ENCODE measurements at places on chromosomes 11 and 22.

- no peak for DNase-seq
These were observed 76.7 kb downstream of the BMAL1 start for GRCh38 chr11:13354335-13354734.

GRCh38 chr22:18154821-18155390 lies 4.9 kb downstream of the USP18 start:
- DNase-seq = no peak

DNA sequence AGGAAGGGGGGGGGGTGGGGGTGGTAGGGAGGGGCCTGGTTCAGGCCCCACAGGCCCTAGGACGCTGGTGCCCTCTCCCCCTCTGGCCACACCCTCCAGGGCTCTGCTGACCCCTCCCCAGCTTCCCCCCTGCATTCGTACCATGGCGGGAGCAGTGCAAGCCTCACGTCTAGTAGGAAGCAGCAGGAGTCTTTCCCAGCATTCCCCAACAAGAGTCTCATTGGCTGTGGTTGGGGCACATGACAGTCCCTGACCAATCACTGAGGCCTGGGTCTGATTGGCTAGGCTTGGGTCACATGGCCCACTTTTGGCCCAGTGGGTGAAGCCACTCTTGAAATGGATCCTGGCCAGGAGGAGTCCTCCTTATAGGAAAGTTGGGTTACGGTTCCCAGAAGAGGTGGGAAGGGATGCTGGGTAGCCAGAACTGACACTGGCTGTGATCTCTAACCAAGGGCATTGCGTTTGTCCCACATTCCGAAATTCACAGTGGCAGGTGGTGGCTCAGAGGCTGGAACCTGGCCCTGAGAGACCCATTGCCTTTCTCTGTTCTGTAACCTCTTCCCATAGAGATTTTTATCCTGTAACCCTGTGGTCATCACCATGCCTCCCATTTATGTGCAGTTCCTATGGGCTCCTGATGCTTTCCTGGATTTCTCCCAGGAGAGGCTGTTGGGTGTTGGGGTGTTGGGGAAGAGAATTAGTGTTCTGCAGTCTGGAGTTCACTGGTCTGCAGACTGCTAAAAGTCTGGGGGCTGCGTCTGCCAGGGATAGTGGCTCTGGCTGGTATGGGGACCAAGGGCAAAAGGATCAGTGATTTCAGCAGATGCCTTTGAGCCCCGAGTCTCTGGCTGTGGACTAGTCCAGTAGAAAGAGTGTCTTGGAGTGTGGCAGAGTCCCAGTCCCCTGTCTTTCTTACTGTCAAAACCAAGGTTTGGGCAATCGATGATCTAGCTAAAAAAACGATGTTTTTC lies 58.9 kb upstream of the MYEOV start:
- DNase-seq = no peak

DNA sequence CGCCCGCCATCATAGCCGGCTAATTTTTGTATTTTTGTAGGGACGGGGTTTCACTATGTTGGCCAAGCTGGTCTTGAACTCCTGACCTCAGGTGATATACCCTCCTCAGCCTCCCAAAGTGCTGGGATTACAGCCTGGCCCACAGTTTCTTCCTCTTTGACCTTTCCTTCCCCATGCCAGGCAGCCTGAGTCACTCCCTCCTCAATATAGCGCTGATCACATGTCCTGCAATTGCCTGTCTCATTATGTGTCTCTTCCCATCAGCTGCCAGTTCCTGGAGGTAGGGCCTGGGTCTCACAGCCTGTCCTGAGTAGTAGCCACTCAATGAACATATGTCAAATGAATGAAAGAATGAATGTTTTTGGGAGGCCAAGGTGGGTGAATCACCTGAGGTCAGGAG lies 43.0 kb upstream of the CCDC134 start:
- DNase-seq = no peak

- no peak for DNase-seq
These were observed 592 bp upstream of the CTSC start for GRCh38 chr11:88337987-88338668.

DNA sequence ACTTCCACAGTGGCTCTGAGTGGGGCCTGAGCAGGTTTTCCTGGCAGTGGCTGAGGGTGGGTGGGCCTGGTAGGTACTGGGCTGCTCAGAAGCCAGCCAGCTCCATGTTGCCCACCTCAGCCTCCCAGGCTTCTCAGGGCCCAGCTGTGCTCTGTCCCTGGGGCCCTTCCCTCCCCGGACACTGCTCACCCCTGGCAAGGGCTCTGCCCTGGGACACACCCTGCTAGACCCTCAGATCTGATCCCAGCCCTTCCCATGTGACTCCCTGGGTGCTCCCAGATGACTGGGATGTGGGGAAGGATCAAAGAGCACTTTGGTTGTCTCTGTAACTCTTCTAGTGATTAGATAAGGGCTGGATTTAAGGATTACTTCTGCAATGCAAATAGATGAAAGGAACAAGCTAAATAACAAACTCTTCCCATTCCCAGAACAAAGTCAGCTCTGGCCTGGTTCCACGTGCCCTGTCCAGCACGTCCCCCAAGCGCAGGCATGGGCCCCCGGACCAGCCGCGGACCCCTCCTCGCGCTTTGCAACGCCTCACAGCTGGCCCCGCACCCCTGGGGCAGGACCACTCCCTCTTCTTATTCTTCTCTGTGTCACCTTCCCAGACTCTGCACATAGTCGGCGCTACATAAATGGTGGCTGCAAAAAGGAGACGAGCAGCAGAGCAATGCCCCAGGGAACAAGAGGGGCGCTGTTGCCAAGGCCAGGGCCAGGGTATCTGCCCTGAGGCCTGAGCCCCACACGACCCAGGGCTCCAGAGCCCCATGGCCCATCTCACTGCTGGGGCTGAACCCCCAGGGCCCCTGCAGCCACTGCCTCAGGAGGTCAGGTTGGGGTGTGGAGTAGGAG lies 5.7 kb upstream of the KRTAP5-6 start:
- no peak for DNase-seq

- no peak for DNase-seq
These were observed 6.8 kb upstream of the OR2AT4 start for GRCh38 chr11:75103380-75104026.

DNA sequence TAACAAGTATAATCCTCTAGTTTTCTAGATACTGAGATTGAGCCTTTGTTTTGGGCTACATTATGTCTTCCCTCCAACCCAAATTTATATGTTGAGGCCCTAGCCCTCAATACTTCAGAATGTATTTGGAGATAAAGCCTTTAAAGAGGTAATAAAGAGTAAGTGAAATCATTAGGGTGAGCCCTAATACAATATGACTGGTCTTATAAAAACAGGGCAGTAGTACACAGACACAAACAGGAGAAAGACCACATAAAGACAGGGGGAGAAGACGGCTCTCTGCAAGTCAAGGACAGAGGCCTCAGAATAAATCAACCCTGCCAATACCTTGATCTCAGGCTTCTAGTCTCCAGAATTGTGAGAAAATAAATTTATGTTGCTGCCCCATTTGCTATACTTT lies 6.3 kb downstream of the OR10V1 start:
- DNase-seq = no peak

- no peak for DNase-seq
These were observed 23.4 kb downstream of the KRTAP5-5 start for GRCh38 chr11:1652771-1653540.

DNA sequence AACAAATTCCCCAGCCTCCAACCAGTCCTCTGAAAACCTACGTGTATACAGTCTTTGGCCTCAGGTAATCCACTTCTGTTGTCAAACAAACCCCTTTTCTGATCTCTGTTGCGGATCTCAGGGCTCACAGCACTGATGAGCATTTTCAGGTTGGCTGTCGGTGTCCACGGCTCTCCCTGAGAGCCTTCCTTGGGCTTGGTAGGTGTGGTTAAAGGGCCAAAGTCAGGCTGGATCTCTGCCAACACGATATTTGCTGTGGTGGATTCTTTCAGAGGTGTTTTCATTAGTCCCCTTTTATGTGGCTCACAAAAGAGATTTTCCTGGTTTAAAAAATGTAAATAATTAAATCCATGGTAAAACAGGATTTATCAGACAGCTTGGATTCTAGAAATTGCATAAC lies 2.9 kb downstream of the E2F8 start:
- DNase-seq = no peak
